Breast epithelium (tissue), 4 donors: ENCODE measurements at places on chromosomes 3 and 15. TPM values are rescaled to one million over a fixed set of nuclear protein-coding genes. Genes with fewer than 3 reads are reported as not detected.

GRCh38 chr3:18501679-18502343, 76.7 kb upstream of the SATB1 start:
- H3K4me1 ChIP-seq, result no peaks in the 10 kb centered on the region
- no peaks in the 10 kb centered on the region for H3K27me3 ChIP-seq
- no peak overlapping the region for H3K27ac ChIP-seq
- no peak overlapping the region for H3K4me3 ChIP-seq
- H3K36me3 ChIP-seq, result no peaks in the 10 kb centered on the region

DNA sequence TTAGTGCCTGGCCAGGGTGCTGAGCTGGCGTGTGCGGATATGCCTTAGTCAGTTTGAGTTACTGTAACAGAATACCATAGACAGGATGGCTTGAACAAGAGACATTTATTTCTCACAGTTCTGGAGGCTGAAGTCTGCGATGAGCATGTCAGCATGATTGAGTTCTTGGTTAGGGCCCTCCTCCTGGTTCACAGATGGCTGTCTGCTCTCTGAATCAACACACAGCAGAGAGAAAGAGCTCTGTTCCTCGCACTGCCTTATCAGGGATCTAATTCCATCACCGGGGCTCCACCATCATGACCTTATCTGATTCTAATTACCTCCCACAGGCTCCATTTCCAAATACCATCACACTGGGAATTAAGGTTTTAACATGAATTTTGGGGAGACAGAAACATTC, 386.6 kb upstream of the DPH6 start:
- H3K36me3 ChIP-seq, result no peaks in the 10 kb centered on the region
- H3K4me3 ChIP-seq, result no peak overlapping the region
- H3K4me1 ChIP-seq, result no peaks in the 10 kb centered on the region
- H3K27me3 ChIP-seq, result no peaks in the 10 kb centered on the region

DNA sequence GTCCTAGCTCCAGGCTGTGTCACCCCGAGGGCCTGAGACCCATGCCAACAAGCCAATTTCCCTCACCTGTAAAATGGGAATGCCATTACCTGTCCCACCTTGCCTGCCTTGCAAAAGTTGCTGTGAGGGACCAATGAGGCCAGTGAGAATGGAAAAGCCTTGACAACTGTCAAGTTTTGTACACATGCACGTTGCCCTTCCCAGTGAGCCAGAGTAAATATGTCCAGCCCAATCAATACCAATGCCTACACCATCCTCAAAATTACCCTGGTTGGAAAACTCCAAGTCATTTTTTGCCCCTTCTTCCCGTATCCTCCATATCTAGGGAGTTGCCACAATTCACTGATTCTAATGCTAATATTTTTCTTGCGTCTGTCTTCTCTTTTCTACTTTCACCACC, 73.5 kb upstream of the RASGRF1 start:
- H3K27ac ChIP-seq, result no peak overlapping the region
- no peaks in the 10 kb centered on the region for H3K27me3 ChIP-seq
- no peak overlapping the region for H3K4me3 ChIP-seq
- no peaks in the 10 kb centered on the region for H3K36me3 ChIP-seq

- H3K27ac ChIP-seq, result no peak overlapping the region
- no peak for DNase-seq
- no peaks in the 10 kb centered on the region for H3K36me3 ChIP-seq
- H3K4me3 ChIP-seq, result no peak overlapping the region
Measured at GRCh38 chr3:159139326-159139725, 337.5 kb downstream of the MFSD1 start.

Gene SAMMSON
- not detected for total RNA-seq
